Posterior vena cava (tissue), 2 donors: ENCODE measurements at places on chromosomes 12 and 14. TPM values are rescaled to one million over a fixed set of nuclear protein-coding genes. Genes with fewer than 3 reads are reported as not detected.

Gene SLC7A8
- 17.4 TPM for total RNA-seq

Gene SOX5
- total RNA-seq = 15.6 TPM

Gene SERPINA9
- total RNA-seq = not detected

Gene BCAT1
- 45.1 TPM for total RNA-seq

Gene SLC4A8
- total RNA-seq = 0.79 TPM

Gene ST8SIA1
- 4.0 TPM for total RNA-seq

Gene DHH
- total RNA-seq = 2.7 TPM

Gene XPOT
- total RNA-seq = 69.4 TPM

Gene MIP
- total RNA-seq = not detected

Gene PRMT5
- total RNA-seq = 44.9 TPM

Gene TMEM229B
- total RNA-seq = 1.7 TPM

Gene SERPINA6
- not detected for total RNA-seq

Gene TMEM63C
- not detected for total RNA-seq

Gene OVCH1
- total RNA-seq = 0.46 TPM

Gene GDF3
- not detected for total RNA-seq

Gene KRT71
- not detected for total RNA-seq

Gene ABCD2
- total RNA-seq = 1.8 TPM

Gene FAM181A
- not detected for total RNA-seq

Gene ACSM4
- not detected for total RNA-seq

Gene ABHD4
- 36.7 TPM for total RNA-seq

Gene GALNT9
- not detected for total RNA-seq

Gene PRB2
- not detected for total RNA-seq

Gene NPAS3
- 1.3 TPM for total RNA-seq

Gene GLIPR1L1
- total RNA-seq = not detected

Gene OR10P1
- total RNA-seq = not detected

Gene A2M
- 1,306 TPM for total RNA-seq

Gene GPR137C
- 0.32 TPM for total RNA-seq

Gene ADCY4
- 35.2 TPM for total RNA-seq

Gene SALL2
- total RNA-seq = 7.1 TPM

Gene TMEM179
- 0.38 TPM for total RNA-seq

Gene TC2N
- total RNA-seq = 12.7 TPM

Gene FBXO33
- total RNA-seq = 7.8 TPM

Gene FOXG1
- total RNA-seq = not detected

Gene TAS2R19
- total RNA-seq = 5.9 TPM

Gene CRIP1
- total RNA-seq = 285 TPM

Gene KCNJ8
- total RNA-seq = 32.0 TPM

Gene TEAD4
- total RNA-seq = 35.3 TPM

Gene ABCC9
- 75.4 TPM for total RNA-seq

Gene ADAMTS20
- not detected for total RNA-seq

Gene TMEM116
- total RNA-seq = 6.1 TPM

Gene SLC15A4
- total RNA-seq = 27.0 TPM

Gene OR4E2
- total RNA-seq = not detected

Gene C3AR1
- total RNA-seq = 26.6 TPM

Gene CDC42BPB
- total RNA-seq = 89.3 TPM

Gene AKAP6
- total RNA-seq = 33.5 TPM

Gene HOXC4
- 17.1 TPM for total RNA-seq

Gene ANKRD33
- not detected for total RNA-seq

Gene RNF212B
- total RNA-seq = not detected

Gene MGP
- total RNA-seq = 4,815 TPM

Gene TMEM30B
- total RNA-seq = 50.2 TPM

Gene BIN2
- 8.8 TPM for total RNA-seq

Gene KIF5A
- total RNA-seq = 0.14 TPM

Gene BEGAIN
- 1.2 TPM for total RNA-seq

Gene LIN52
- total RNA-seq = 9.4 TPM
